ENCODE measurements at places on chromosomes 2 and 18. TPM values are rescaled to one million over a fixed set of nuclear protein-coding genes. Genes with fewer than 3 reads are reported as not detected.

The PPIL3 gene
- 33.2 TPM for total RNA-seq

The CELF4 gene
- total RNA-seq: 50.9 TPM

The ZFAND2B gene
- total RNA-seq: 6.6 TPM

The KCNK3 gene
- 4.2 TPM for total RNA-seq

The OSR1 gene
- 1.7 TPM for total RNA-seq

The FOXI3 gene
- total RNA-seq: 0.25 TPM

The IL36G gene
- not detected for total RNA-seq

The TPRKB gene
- total RNA-seq: 26.8 TPM

The C2orf80 gene
- total RNA-seq: 26.6 TPM

The SCTR gene
- 0.49 TPM for total RNA-seq

The ACMSD gene
- total RNA-seq: not detected

The REG3G gene
- total RNA-seq: not detected

The LRP1B gene
- total RNA-seq: 52.1 TPM

The CERKL gene
- total RNA-seq: 1.2 TPM

The HOXD1 gene
- total RNA-seq: not detected

The FTCDNL1 gene
- total RNA-seq: 5.4 TPM

The ZNF24 gene
- total RNA-seq: 66.6 TPM

The TEX44 gene
- total RNA-seq: not detected

The RETSAT gene
- 10.3 TPM for total RNA-seq

The PDE11A gene
- 0.49 TPM for total RNA-seq

The IL36A gene
- total RNA-seq: not detected

The PRSS56 gene
- total RNA-seq: under 0.01 TPM

The ADD2 gene
- total RNA-seq: 385 TPM

The DOCK10 gene
- total RNA-seq: 10.1 TPM

The SLC5A7 gene
- total RNA-seq: 2.5 TPM

The VWC2L gene
- total RNA-seq: 3.2 TPM

The KIF5C gene
- total RNA-seq: 366 TPM

The RGPD8 gene
- 20.9 TPM for total RNA-seq

The HOXD4 gene
- not detected for total RNA-seq

The EVX2 gene
- not detected for total RNA-seq

The TBR1 gene
- 95.6 TPM for total RNA-seq

The BCL2 gene
- 17.7 TPM for total RNA-seq

The UGT1A8 gene
- total RNA-seq: not detected

The LYG2 gene
- not detected for total RNA-seq

The CNTNAP5 gene
- total RNA-seq: 26.6 TPM

The SERPINB4 gene
- total RNA-seq: not detected

The CD28 gene
- total RNA-seq: 0.25 TPM

The NCKAP5 gene
- total RNA-seq: 9.3 TPM

The CPLX4 gene
- under 0.01 TPM for total RNA-seq

The COLEC12 gene
- 13.8 TPM for total RNA-seq
